ENCODE measurements at places on chromosomes 7 and 10. TPM values are rescaled to one million over a fixed set of nuclear protein-coding genes. Genes with fewer than 3 reads are reported as not detected.

HOXA13 gene
- total RNA-seq: 0.26 TPM

DNA sequence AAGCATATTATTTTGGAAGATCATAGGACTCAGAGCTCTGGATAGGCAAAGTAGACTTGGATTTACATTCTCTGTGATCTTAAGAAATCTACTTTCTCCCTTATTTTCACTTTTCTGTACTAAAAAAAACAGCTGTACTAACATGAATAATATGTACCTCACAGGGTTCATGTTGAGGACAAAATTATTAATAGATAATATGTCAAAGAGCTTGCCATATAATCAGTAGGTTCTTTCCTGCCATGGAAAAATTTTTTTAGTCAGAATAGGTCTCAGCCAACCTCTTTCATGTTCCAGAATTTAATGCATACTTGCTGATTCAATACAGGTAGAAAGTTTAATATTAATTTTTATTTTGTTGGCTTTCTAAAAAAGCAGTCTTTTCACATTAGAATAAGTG, 780.3 kb upstream of the C7orf33 start:
- DNase-seq: no peak

DNA sequence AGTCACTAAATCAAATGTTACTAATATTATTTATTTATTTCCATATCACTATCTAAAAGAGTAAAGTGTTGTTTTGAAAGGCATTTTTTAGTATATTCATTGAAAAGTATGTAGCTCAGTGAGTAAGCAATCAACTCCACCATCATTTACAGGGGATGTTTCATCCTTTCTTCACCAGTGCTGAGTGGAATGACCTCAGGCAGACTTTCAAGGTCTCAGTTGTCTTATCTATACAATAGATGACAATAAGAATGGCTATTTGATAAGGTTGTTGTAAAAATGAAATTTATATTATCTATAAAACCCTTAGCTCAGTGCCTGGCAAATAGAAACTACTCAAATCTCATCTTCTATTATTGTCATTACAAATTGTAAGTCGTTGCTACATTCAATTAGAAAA, 204.3 kb upstream of the CSTF2T start:
- no peak for DNase-seq

GRCh38 chr10:69516316-69516715, 56.9 kb downstream of the NEUROG3 start:
- no peak for DNase-seq

DNA sequence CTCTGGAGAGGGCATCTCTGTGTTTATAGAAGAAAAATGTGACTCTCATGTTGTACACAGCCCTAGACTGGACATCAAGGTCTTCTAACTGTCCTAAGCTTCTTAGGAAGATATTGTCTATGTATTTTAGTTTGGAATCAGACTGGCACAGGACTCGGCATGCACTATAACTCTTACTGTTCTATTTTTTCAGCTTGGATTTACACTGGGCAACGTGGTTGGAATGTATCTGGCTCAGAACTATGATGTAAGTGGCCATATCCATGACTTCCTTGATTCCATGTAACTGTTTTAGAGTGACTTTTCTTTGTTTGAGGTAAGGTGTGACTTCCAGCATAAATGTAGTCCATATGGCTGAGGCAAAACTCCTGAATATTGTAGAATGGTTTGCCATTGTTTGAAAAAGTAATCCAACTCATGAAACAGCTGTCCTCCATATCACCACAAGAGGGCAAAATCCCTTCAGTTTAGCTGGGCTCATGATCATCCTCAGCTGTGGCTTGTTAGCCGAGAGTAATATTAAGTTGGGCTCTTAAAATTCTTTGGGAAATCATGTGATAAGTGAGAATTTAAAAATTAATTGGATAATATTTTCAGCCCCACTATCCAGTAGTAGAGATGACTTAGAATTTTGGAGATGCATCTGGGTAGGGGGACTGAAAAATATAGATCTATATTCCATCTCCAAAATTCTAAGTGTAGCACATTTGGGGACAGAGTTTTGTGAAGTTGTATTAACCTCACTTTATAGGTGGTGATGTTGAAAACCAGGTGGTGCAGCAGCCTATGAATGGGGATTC, 10.4 kb downstream of the STMP1 start:
- peak; percentile 91 for DNase-seq

DNA sequence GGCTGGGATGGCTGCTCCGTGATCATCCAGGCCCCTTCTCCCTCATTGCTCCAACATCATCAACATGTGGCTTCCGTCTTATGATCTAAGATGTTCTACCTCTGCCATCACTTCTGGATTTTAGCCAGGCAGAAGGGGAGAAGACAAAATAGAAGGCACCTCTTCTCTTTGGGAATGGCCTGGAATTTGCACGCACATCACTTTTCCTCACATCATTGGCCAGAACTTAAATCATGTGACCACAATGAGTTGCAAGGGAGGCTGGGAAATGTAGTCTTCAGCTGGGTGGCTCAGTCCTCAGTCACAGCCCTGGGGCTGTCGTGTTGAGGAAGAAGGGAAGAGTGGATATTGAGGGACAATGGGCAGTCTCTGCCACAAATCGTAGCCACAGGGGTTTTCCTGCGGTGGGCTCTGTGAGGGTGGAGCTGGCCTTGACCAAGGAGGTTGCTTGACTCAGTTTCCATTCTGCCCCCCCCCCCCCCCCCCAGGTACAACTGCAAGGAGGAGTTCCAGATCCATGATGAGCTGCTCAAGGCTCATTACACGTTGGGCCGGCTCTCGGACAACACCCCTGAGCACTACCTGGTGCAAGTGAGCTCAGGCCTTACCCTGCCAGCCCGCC, 50.3 kb downstream of the PALD1 start:
- DNase-seq: peak; percentile 33

GRCh38 chr10:79149662-79150443, 81.1 kb downstream of the ZMIZ1 start:
- peak; percentile 78 for DNase-seq

EMX2 gene
- not detected for total RNA-seq

TEX47 gene
- total RNA-seq: not detected

- DNase-seq: peak; percentile 26
Measured at GRCh38 chr10:127347202-127347959, 151.0 kb upstream of the INSYN2A start.

GRCh38 chr7:151866761-151867655, 9.9 kb downstream of the PRKAG2 start:
- DNase-seq: no peak

DNA sequence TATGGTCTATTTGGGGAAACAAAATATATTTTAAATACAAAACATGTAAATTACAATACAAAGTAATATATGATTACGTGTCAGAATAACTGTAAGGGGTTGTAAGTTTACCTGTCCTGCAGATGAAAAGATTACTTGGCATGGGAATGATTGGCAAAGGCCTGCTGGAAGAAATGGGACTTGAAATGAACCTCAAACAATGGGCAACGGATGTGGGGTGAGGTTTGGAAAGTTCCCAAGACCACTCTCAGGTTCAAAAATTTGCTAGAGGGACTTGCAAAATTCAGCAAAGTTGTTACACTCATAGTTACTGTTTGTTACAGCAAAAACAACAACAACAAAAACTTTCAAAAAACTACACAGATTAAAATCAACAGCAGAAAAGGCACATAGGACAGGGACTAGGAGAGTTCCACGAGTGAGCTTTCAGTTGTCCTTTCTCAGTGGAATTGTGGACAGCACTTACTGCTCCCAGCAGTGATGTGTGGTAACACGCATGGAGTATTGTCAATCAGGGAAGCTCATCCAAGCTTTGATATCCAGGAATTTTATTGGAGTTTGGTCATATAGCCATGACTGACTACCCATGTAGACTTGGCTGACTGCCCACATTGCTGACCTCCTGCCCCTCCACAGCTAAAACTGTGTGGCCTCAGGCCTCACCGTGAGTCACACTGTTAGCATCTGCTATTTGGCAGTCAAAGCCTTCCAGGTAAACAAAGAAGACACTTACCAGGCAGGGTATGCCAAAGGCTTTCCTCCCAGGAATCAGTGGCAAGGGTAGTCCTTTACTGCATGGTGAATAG, 43.8 kb downstream of the EXOC6 start:
- peak; percentile 71 for DNase-seq

- no peak for DNase-seq
Measured at GRCh38 chr7:139124084-139124914, 14.8 kb upstream of the ZC3HAV1 start.

DNA sequence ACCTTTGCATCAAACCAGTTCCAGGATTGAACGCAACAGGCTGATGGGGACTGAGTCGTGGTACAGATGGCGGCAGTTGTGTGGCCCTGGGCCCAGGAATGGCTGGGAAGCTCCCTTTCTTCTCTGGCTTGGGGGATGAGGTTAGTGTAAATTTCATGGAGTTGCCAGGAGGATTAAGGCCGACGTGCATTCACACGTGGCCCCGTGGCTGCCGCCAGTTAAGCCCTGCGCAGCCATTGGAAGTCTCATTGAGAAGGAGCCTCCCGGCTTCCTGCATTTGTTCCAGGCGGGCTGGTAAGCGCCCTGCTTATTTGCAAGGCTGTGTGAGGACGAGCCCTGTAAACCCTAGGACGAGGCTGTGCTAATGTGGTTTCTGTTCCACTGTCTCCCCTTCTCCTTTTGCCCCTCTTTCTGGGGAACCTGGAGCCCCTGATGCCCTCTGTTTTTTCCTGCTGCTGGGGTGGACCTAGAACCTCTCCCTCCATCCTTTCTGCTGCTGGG, 174.7 kb upstream of the TNRC18 start:
- DNase-seq: peak; percentile 34

DNA sequence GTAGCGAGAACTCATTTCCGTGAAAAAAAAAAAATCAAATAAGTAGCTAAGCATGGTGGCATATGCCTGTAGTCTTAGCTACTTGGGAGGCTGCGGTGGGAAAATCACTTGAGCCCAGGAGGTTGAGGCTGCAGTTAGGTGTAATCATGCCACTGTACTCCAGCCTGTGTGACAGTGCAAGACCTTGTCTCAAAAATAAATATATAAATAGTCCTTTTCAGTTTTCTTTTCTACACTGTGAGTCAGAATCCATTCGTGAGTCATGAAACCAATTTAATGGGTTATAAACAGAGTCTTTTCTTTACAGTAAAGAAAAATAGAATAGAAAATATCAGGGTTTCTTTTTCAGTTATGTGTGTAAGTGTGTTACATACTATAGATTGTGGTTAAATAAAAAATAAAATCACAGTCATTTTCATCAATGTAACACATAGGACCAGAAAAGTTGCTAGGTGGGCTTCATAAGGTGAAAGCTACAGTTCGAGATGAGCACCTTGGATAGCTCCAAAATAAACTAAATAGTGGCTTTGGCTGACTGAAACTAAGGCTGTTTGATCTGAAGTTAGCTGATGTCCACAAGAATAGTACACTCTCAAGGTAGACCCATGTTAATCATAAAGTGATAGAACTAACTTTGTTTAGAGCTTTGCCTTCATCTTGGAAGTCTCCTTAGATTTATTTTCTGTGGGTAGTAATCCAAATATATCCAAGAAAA, 781.1 kb downstream of the GATA3 start:
- no peak for DNase-seq

TCF7L2 gene
- 2.4 TPM for total RNA-seq

OR2A1 gene
- total RNA-seq: not detected

FRMPD2 gene
- not detected for total RNA-seq

DNA sequence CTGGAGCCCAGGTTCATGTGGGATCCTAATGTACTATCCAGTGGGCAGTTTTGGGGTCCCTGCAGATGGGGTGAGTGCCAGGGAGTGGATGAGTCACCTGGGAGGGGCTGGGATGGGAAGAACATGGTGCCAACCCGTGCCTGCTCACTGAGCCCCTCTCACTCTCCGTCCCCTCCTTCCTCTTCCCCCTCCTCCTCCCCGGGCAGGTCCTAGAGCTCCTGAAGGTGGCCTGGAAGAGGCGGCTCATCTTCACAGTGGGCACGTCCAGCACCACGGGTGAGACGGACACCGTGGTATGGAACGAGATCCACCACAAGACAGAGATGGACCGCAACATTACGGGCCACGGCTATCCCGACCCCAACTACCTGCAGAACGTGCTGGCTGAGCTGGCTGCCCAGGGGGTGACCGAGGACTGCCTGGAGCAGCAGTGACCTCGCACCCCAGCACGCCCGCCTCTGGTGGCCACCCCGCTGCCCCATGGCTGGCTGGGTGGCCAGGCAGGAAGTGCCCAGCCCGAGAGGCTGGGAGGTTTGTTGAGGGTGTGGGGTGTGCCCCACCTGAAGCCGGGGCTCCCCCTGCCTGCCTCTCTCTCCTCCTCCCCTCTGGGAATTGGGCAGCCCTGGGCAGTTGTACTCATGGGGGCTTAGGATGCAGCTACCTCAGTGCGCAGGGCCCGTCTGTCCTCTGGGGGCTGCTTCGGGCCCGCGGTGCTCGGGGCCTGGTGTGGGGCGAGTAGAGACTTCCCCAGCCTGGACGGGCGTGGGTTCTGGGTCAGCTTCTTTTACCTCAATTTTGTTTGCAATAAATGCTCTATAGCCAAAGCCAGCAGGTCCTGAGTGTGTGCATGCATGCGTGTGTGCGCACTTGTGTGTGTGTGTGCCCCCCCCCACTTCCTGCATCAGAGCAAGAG, 4.9 kb upstream of the UPK3B start:
- DNase-seq: no peak

DNA sequence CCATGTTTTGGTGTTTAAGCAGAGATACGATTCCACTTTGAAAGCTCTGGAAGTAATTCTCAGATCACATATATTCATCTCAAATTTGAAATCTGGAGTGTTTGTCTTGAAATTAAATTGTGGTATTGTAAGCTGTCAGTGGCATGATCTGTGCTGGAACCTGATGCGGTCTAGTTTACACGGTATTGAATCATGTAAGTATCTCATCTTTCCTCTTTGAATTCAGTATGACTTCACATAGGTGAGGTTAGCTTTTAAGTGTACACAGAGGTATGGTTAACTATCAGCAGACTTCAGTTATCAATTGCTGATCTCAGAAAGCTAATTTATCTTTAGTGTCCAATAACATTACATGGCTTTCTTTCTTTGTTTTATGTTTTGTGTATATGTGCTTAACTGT, 155.2 kb downstream of the MGMT start:
- no peak for DNase-seq

- DNase-seq: no peak
Measured at GRCh38 chr10:17851611-17852010, 42.5 kb downstream of the MRC1 start.

RTKN2 gene
- 5.4 TPM for total RNA-seq

- no peak for DNase-seq
Measured at GRCh38 chr10:57145548-57145947, 784.5 kb upstream of the ZWINT start.

BRAT1 gene
- 54.9 TPM for total RNA-seq

GRCh38 chr10:28633750-28634149, 43.6 kb upstream of the BAMBI start:
- DNase-seq: no peak

GRCh38 chr7:119482209-119482608, 790.8 kb upstream of the KCND2 start:
- DNase-seq: peak; percentile 15

DNA sequence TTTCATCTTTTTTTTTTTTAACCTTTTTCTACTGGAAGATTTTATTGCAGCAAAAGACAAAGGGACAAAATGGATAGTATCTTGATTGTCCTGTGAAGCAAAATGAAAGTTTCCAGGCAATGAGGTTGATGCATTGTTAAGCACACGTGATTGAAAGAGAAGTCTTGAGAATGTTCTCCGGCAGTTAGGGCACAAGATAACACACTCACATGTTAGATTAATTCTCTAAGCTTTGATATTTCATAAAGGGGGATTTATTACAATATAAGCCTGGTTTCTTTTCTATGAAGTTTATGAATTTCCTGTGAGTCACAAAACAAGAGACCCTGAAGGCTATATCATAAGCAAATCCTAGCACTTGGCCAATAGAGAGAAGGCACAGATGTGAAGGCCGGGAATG, 93.4 kb upstream of the ARMC3 start:
- no peak for DNase-seq

GRCh38 chr10:70502406-70502805, 23.8 kb downstream of the PALD1 start:
- DNase-seq: no peak

All from myocyte (in vitro differentiated cells).